ENCODE measurements at places on chromosomes 12 and 14.

GRCh38 chr12:12282761-12283425 is 16.0 kb upstream of the LRP6 start:
- DNase-seq, result no peak

DNA sequence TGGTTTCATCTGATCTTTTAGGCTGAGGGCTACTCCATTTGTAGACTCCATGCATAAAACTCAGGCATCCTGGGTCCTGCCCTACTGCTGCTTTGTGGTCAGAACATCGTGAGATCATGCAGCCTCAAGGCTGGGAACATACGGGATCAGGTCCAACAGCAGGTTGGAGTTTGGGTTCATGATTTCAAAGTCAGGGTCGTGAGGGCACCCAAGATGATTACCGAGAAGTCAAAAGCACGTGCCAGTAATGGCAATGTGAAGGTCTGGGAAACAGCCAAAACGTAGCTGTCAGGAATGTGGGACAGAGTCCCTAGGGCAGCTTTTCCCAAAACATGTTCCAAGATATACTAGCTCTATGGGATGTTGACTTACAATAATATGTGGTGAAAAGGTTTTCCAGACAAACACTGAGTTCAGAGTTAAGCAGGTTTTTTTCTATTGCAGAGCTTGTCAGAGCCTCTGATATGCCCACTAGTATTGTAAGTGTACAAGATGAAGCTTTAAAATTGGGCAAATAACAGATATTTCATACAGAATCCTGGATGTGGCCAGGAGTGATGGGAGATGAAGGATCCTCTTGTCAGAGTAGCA is 130.3 kb upstream of the DNM1L start:
- no peak for DNase-seq

DNA sequence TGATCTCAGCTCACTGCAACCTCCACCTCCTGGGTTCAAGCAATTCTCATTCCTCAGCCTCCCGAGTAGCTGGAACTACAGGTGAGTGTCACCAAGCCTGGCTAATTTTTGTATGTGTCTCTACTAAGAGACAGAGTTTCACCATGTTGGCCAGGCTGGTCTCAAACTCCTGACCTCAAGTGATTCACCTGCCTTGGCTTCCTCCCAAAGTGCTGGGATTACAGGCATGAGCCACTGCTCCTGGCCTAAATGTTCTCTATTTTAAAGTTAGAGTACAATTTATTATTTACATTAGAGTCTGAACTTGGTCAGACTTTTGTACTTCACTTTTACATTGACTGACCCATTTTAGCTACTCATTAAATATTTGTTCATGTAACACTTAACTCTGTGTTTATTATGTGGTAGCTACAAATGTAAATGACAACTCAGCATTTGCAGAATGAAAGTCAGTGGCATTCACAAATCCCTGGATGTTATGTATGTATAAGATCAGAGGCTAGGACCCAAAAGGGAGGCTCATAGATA is 409.6 kb downstream of the APAF1 start:
- DNase-seq, result no peak

DNA sequence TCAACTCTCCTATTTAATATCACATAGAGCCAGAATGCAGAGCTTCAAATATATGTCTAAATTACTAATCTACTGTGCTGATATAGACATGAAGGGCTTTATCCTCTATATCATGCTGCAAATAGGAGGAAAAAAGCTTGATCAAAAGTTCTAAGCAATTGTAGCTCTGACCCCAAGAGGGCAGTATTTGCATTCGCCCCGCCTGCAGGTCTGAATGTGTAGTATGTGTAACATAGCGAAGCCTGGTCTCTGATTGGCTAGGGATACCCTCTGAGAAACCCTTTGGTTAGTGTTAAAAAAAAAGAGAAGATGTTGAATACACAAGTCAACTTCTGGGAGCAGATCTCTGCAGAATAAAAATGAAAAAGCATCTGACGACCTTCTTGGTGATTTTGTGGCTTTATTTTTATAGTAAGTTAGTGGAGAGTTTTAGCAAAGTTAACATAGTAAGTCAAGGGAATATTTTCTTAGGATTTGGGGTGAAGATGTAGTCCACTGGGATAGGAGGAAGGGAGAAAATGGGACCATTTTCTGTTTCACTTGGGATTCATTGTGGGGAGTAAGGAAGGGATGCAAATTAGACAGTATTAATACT is 151.6 kb upstream of the OR4E1 start:
- no peak for DNase-seq

GRCh38 chr14:23865502-23865901 is 88.1 kb upstream of the DHRS4 start:
- no peak for DNase-seq

- DNase-seq, result no peak
These were observed 129.1 kb upstream of the TBX3 start for GRCh38 chr12:114812858-114813761.

GRCh38 chr14:72700338-72701236 is 193.3 kb downstream of the DPF3 start:
- no peak for DNase-seq

DNA sequence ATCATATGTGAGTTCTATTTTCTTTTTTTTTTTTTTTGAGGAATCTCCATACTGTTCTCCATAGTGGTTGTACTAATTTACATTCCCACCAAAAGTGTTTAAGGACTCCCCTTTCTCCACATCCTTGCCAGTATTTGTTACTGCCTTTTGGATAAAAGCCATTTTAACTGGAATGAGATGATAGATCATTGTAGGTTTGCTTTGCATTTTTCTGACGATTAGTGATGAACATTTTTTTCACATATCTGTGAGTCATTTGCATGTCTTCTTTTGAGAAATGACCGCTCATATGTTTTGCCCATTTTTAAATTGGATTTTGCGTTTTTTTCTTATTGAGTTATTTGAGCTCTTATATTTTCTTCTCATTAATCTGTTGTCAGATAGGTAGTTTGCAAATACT is 394.8 kb downstream of the LRFN5 start:
- no peak for DNase-seq

- DNase-seq, result no peak
These were observed 154.9 kb downstream of the C12orf75 start for GRCh38 chr12:105485321-105485910.

- no peak for DNase-seq
These were observed 38.8 kb upstream of the ATF7IP start for GRCh38 chr12:14326699-14327098.

GRCh38 chr14:101834800-101835547 is 73.5 kb downstream of the PPP2R5C start:
- no peak for DNase-seq
